ENCODE measurements at places on chromosomes 11 and 22.

- DNase-seq: no peak
These were observed 11.8 kb downstream of the PRAME start for GRCh38 chr22:22547226-22547625.

GRCh38 chr22:31098632-31099110 lies 8.7 kb downstream of the SELENOM start:
- no peak for DNase-seq

DNA sequence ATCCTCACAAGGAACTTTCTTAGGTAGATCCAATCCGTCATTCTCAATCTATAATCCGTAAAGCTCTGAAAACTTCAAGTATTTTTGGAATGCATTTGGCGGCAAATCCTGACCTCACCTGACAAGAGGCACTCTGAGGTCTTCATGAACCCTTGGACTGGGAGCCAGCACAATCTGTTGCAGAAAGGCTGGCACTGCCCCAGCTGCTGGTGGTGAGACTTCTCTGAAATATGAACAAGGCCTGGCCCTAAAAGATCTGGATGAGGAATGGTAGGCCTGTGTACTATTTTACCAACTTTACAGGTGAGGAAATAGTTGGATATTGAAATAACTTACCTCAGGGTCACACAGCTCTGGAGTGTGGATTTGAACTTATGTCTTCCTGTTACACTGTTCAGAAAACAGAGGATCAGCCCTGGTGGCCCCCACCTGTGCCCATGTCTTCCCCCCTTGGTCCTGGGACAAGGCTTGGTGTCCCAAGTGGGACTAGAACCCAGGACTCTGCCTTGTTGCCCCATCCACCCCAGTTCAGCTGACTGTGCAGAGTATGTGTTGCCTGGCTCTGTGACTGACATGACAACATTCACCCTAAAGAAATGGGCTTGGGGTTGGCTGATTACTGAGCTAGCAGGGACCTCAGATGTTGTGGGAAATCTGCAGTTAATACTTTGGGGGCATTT lies 471.4 kb downstream of the MN1 start:
- no peak for DNase-seq

DNA sequence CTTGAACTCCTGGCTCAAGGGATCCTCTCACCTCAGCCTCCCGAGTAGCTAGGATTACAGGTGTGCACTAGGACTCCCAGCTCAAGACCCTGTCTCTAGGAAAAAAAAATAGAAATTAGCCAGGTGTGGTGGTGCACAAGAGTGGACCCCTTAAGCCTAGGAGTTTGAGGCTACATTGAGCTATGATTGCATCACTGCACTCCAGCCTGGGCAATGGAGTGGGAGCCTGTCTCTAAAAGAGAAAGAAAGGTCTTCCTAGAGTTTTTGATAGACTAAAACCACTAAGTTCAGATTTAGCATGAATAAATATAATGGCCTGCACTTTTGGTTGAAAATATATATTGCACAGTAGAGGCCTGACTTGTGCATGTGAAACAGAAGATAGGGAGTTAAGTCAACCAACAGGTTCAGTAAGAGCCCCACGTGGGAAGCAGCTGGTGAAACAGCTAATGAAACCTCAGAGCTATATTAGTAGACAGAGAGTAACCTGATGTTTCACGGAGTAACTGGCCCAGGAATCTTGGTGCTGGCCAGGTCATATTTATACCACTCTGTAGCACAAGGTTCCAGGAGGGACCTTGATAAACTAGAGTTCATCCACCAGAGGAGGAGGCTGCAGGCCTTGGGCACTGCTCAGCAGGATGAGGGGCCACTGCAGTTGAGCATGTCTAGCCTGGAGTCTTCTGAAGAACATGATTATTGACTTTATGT lies 4.6 kb upstream of the MICAL3 start:
- DNase-seq: no peak

DNA sequence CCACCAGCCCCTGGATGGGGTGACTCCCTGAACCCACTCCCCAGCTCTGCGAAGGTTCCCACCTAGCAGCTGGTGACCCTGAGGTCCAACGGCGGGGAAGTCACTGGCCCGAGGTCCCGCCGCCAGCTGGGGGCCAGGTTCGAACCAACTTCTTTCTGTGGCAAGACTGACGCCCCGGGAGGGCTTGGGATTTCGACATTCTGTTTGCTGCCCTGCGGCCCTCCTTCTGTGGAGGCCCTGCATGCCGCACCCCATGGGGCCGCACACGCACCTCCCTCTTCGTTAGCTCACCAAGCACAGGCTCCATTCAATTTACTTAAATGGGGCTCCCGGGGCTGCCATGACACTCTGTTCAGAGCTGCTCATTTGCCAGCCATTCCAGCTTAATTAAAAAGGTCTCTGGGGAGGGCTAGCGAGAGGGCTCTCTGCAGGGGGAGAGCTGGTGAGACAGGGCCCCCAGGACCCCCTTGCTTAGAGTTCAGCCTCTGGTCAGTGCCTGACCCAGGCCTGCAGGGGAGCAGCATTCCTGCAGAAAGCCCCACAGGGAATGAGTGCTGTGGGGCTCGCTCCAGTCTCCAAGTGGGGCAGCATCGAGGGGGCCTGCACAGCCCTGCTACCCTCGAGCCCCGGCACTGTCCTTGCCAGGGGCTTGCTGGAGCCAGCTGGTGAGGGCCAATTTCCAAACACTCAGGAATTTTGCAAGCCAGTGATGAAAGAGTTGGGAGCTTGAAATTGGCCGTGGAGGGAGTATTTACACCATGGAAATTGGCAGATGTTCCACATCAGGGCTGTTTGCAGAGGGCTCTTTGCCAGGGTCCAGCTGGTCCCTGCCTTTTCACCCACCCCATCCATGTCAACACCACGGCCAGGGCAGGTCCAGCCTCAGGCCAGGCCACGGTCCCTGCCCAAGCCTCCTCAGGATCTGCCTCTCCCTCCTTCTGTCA lies 80.8 kb downstream of the CACNA1I start:
- no peak for DNase-seq

DNA sequence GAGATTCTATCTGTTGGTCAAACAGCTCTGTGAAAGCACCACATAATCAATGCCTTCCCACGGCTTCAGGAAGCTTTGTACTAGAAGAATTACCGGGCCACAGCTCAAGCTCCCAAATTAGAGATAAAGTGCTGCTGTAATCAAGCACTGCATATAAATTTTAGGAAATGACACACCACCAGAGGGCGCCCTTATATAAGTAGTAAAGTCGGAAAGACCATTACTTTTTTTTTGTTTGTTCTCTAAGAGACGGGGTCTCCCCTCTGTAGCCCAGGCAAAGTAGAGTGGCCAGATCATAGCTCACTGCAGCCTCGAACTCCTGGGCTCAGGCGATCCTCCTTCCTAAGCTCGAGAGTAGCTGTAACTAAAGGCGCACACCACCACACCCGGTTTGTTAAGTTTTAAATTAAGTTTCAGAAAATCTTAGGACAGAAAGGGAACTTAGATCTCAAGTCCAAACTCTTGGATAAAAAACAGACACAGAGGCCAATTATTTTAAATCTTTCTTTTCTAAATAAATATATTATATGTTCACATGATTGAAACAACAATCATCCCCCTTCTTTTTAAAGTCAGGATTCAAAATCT lies 32.6 kb downstream of the PRCP start:
- peak; percentile 68 for DNase-seq

DNA sequence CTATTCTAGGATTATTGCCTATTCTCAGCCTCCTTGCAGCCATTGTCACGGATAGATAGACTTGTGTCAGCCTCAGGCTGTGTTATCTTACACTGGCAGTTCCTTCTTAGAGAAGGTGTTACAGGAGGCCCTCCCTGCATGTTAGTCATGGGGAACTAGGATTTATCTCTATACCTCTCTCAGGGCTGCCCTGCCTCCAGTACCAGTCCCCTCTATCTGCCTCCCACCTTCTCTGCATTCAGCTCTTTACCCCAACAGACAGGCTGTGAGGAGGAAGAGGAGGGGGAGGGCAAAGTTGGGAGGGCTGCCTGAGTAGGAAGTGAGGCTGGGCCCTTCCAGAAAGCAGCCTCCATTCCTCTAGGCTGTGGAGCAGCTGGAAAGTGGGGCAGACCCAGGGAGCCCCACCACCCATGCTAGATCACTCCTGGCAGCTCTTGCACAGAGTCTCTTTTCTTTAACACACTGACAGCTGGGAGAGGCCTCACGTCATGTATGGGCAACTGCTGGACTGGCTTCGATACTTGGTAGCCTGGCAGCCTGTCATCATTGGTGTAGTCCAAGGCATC lies 2.9 kb upstream of the IL18BP start:
- DNase-seq: no peak

GRCh38 chr11:74106124-74106523 lies 64.7 kb downstream of the C2CD3 start:
- DNase-seq: no peak

DNA sequence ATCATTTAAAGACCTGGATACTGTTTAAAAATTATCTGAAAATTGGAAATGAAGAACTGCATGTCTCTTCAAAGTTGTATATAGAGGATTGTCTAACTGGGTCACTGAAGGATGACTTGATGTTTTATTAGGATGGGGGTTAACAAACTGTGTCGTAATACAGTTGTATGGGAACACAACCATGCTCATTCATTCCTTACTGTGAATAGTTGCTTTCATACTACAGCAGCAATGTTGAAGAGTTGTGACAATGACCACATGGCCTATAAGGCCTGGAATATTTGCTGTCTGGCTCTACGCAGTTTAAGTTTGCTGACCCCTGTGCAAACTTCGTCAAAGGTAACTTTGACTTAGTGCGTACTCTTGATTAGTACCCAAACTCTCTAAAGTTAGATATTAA lies 38.4 kb downstream of the FDX1 start:
- DNase-seq: no peak

DNA sequence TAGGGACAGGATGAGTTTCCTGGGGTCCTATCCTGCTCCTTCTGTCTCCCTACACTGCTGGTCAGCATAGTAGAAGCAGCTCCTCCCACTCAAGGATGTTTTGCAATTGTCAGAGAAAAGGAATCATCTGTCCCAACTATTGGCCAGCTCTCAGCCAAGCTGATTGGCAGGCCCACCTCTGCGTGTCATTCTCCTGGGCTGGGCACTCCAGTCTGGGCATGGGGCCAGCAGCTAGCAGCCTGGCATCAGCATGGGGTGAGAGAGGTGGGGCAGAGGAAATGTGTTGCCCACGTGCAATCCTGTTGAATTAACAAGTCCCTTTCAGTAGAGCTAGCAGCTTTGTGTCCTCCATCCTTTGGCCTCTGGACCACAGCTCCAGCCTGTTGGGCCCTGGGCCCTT lies 14.1 kb downstream of the ANKK1 start:
- peak; percentile 4 for DNase-seq

DNA sequence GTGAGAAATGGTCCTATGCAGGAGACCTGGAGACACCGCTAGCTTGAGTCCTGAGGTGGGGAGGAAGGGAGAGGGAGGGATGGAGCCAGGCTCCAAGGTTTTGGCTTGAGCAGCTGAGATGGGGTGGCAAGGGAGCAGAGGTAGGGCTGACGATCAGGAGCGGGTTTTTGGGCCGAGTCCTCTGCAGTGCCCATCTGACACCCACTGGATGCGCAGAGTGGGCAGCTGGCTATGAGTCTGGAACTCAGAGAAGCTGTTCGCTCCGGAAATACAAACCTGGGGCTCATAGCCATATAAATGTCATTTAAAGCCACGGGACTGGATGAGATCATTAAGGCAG lies 453 bp upstream of the MAFF start:
- DNase-seq: no peak

- no peak for DNase-seq
These were observed 220.3 kb downstream of the CNTN5 start for GRCh38 chr11:99241066-99241465.

DNA sequence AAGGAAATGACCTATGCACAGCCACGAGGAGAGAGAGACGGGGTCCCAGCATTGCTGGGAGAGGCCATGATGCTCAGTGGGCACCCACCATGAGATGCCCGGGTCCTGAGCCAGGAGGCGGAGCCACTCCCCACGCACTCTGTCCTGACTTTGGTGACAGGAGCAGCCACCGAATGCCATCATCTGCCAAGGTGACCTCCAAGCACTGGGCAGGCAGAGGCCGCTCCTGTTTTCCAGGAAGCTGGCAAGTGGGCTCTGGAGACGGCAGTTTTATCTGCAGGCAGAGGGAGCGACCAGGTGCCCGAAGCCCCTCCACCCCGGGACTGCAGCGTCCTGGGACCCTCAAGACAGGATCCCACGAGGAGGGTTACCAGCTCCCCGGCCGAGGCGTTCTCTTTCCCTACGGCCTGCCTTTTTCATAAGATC lies 453.9 kb downstream of the BRD1 start:
- no peak for DNase-seq

DNA sequence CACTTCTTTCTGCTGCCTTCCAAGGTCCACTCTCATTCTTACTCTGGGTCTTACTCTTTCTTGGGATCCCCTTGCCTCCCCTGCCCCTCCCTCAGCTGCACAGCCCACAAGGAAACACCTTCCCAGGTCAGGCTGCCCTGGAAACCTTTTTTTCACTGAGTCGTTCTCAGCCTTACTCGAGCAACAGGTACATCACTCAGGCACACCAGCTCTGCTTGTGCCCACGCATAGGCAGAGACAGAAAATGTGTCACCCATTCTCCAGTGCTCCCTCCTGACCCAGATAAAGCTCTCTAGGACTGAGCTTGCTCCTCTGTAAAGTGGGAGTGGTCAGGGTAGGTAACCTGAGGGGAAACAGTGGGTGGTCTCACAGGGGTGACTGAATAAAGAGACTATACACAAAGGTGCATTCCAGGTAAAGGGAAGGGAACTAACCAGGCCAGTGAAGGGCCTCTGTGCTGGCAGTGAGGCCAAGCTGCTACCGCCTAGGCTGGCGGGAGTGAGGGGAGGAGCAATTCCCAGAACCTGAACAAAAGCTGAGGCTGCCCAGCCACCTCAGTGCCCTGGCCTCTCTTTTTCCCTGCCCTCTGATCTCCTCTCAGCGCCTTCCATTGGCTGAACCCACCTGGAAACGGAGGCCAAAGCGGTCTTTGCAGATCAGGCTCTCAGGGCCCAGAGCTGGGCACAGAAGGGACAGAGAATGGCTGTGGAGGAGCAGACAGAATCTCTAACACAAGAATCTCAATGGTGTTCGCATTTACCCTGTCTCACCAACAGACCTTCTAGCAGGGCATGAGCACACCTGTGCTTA lies 15.9 kb downstream of the PRG3 start:
- DNase-seq: no peak

- DNase-seq: no peak
These were observed 335.7 kb downstream of the DDX10 start for GRCh38 chr11:109000531-109000930.

DNA sequence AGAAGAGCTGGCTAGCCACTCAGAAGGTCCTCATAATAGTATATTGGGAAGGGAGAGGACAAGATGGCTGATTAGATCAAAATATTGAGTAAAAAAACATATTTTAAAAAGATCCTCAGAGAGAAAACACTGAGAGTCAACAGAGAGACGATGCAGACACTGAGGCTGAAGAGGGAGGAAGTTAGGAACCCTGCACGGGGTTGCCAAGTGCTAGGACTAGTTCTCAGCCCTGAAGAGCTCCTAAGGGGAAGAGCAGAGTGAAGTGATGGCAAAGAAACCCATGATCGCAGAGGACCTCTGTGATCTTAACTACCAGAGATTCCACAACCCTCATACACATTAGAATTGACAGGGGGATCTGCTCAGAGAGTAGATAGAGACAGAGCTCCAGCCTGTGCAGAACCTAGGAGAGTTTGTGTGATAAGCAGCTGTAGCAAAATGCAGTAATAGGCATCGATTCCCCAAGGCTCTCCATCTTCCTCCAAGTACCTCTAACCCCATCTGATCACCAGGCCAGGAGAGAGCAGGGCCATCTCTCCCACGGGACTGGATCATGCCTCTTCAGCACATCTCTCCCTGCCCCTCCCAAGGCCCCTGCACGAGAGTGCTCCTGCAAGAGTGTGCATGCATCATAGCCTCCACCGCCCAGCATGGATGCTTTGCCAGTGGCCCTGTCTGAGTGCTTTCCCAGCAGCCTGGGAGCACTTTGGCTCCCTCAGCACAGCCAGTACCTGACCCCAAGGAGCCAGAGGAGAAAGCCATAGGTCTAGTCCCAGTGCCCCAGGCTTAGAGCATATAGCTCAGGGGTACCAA lies 41.2 kb upstream of the ARL14EP start:
- DNase-seq: no peak

Measured in fibroblast of skin of back (primary cell).